Esophagus mucosa (tissue), 1 donor: ENCODE measurements at places on chromosomes 3 and 15. TPM values are rescaled to one million over a fixed set of nuclear protein-coding genes. Genes with fewer than 3 reads are reported as not detected.

DNA sequence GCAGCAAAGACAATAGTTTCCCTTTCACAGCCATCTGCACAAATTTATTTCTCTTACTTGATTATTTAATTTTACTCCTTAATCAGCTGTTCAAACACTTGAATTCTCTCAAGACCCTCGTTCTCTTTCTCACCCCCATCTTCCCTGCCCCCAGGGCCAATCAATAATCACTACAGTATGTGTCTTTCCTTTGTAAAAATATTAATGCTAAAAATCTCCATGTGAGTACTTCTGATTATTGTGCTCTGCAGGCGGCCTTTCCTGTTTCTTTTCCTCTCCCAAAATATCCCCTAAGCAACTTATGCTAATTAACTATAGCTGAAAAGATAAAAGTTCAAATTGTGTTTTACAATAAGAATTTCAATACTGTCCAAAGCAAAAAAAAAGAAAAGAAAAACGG, 617.0 kb upstream of the CBLB start:
- ATAC-seq, result no peak

- no peak for ATAC-seq
These were observed 34.1 kb upstream of the SMAD3 start for GRCh38 chr15:67031331-67031730.

- peak; percentile 65 for ATAC-seq
These were observed 164.3 kb upstream of the LRIG1 start for GRCh38 chr3:66665021-66665695.

DNA sequence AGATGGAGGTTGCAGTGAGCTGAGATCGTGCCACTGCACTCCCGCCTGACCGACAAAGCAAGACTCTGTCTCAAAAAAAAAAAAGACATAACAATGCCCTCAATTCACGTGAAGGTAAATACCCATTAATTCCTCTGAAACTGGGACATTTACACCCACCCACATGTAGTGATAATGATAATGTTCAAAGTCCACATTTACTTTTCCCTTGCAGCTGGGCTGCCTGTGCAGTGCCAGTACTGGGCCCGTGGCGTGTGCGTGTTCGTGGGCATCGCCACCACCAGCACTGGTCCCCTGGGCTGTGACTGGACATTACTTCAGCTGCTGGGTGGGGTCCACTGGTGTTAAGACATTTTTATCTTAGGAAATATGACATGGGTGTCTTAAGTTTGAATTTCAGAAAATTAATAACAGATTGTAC, 123.6 kb downstream of the SLC25A26 start:
- ATAC-seq, result no peak

GRCh38 chr15:68888419-68888818, 41.9 kb upstream of the SPESP1 start:
- no peak for ATAC-seq

- ATAC-seq, result no peak
These were observed 9.3 kb upstream of the RBP1 start for GRCh38 chr3:139548801-139549200.

Gene MUSTN1
- 0.40 TPM for total RNA-seq

GRCh38 chr15:43184407-43185124, 637 bp upstream of the CCNDBP1 start:
- no peak for ATAC-seq

Gene CFAP20DC
- total RNA-seq, result 8.7 TPM

Gene MORC1
- total RNA-seq, result not detected

Gene NRG4
- 1.6 TPM for total RNA-seq

- ATAC-seq, result no peak
These were observed 611.9 kb downstream of the EDEM1 start for GRCh38 chr3:5799398-5799797.

- peak; percentile 91 for ATAC-seq
These were observed 227.8 kb upstream of the CTNNB1 start for GRCh38 chr3:40971191-40972168.

Gene ATP13A5
- total RNA-seq, result 0.12 TPM

GRCh38 chr3:172319595-172319994, 128.7 kb downstream of the GHSR start:
- ATAC-seq, result no peak

Gene CCR3
- total RNA-seq, result not detected

DNA sequence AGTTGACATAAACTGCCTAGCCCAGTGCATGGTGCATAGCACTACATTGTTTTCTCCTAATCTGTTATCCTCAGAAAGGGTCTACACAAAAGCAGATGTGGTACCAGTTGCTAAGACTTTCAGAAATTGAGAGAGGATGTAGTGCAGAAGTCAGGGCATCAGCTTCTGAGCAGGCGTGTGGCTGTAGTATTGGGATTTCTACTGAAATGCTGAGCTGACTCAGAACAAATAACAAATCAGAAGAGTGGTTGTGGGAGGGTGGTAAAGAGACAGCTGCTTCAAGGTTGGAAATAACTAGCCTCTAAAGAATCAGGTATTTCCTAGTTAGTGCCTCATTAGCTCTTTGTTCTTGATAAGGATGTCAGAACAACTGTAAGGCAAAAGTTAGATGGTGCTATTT, 161.3 kb downstream of the AKAP13 start:
- ATAC-seq, result no peak

GRCh38 chr3:52423173-52423572, 21.7 kb downstream of the SEMA3G start:
- peak; percentile 46 for ATAC-seq

Gene GOLGA8J
- 0.20 TPM for total RNA-seq

- no peak for ATAC-seq
These were observed 17.4 kb upstream of the ADPGK start for GRCh38 chr15:72800833-72801481.

Gene KNSTRN
- total RNA-seq, result 13.8 TPM

Gene CAV3
- total RNA-seq, result not detected

DNA sequence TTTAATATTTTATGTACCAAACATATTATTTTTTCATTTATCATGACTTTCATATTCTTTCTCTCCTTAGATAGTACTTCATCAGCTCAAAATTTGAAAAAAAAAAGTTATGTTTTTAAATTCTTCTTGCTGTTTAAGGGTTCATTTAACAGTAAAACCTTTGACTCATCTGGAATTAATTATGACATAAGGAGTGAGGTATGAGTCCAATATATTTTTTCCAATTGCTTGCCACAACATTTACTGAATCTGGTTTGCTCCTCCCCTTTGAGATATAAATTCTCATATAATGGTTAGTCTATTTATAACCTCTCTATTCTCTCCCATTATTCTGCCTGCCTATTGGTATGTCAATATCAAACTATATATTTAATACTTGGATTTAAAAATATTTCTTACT, 387.8 kb downstream of the TUSC7 start:
- ATAC-seq, result no peak

Gene CCR2
- total RNA-seq, result 0.48 TPM

Gene VEPH1
- 0.40 TPM for total RNA-seq

DNA sequence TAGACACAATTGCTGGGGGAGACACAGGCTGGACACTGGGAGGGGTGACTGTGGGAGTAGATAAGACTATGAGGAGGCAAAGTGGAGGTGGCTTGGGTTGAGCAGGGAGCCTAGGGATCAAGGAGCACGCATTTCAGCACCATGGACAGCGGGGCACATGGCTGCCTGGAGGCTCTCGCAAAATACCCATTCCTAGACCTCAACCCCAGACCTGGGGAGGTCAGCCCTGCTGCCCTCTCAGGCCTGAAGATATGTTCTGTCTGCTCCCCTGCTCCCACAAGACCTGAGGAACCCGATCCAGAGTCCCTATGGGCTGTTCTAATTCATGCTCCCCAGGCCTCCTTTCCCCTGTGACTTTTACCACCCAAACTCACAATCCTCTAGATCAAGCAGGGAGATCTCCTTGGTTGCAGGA, 16.0 kb upstream of the CPEB1 start:
- peak; percentile 47 for ATAC-seq

Gene C3orf38
- total RNA-seq, result 15.1 TPM

Gene EID1
- total RNA-seq, result 30.7 TPM

DNA sequence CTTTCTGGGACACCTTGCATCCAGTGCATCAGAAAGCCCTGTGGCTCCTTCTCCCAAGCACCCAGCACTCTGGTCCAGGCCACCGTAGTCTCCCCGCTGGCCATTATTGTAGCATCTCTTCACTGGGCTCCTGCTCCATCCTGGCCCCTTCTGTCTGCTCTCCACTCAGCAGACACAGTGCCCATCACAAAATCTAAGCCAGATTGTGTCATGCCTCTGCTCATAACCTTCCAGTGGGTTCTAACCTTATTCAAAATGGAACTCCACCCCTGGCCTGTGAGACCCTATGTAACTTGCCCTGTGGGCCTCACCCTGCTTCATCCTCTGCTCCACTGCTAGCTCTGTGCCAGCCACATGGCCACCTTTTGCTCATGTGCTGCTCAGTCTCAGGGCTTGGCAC, 31.7 kb upstream of the PRR23E start:
- no peak for ATAC-seq
